Stimulated activated naive CD8-positive, alpha-beta T cell treated with anti-CD3 and anti-CD28 coated beads, Interleukin-15, Interleukin-2, amounts not matched to agents 100 U/mL and 50 U/mL, for 24 hours (primary cell): ENCODE measurements at places on chromosomes 2 and 18.

DNA sequence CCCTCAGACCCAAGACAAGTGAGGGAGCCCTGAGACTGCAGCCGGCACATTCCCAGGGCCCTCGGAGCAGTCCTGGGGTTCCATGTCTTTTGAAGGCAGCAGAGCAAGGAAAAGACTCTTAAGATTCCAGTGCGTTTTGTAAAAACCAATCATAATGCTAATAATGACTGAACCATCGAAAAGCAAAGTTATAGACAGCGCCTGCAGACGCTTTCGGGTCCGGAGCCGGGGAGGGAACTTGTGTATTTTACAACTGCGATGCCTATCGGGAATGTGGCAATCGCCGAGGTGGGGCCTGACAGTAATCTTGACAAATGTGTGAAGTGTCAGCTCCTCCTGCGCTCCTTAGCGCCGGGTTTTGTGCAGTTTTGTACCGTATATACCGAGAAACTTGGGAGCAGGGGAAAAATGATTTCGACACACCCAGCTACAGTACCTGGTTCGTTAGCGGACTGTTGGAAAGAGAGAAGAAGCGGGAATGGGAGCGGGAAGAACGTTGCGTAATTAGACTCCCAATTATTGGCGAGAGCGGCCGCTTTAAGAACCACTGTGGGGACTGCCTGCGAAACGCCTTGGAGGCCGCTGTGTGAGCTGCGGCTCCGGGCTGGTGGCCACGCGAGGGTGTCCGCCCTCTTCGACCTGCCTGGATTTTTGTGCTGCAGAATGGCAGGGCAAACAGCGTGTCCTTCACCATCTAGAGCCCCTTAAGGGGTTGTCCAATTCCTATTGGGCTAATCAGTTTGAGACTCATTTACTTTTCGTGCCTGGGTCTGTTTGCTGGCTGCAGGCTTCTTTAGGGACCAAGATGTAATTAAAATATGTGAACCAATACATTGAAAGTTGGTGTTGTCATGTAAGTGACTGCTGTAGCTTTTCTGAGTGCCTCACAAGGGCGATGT, 2.4 kb downstream of the EPAS1 start:
- DNase-seq: no peak

DNA sequence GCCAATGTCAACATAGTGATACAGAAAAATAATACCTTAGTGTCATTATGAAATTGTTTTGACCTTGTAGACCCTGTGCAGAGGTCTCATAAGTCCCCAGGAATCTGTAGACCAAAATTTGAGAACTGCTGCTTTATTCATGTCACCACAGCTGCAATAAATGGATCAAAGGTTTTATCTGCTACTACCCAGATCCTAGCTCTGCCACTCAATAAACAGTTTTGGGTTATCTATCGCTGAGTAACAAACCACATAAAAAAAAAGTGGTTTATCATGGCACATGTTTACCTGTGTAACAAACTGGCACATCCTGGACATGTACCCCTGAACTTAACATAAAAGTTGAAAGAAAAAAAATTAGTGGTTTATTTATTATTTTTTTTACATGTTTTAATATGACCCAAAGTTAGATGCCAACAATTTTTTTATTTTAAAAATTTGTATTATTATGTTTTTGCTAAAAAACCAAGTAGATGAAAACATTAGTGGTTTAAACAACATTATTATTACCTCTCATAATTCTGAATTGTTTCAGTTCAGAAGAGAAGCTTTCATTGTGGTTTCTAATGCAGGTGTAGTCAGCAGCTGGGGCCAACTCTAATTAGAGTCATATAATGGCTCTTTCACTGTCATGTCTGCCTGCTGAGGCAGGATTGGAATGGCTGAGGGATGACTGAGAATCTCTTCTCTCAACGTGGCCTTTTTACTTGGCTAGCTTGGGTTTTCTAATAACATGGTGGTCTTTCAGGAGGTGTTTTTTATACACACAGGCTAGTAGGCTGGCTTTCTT, 103.3 kb upstream of the SLC38A11 start:
- no peak for DNase-seq

DNA sequence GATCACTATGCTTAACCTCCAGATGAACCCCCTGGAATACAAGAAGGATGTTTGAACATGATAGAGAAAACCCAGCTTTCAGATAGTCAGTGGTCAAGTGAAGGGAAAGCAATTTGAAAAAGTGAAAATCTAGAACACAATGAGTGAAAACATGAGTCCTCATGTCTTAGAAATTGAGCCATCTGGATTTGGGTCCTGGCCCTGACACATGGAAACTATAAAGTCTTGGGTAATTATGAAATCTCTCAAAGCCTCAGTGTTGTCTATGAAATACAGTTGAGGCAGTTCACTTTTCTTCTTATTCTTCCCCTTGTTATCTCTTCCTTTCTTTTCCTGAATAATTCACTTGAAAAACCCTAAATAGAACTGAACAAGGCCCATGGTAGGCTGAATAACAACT, 120.6 kb downstream of the EN1 start:
- DNase-seq: no peak

- DNase-seq: no peak
Measured at GRCh38 chr2:236917164-236917563, 168.5 kb upstream of the COPS8 start.

DNA sequence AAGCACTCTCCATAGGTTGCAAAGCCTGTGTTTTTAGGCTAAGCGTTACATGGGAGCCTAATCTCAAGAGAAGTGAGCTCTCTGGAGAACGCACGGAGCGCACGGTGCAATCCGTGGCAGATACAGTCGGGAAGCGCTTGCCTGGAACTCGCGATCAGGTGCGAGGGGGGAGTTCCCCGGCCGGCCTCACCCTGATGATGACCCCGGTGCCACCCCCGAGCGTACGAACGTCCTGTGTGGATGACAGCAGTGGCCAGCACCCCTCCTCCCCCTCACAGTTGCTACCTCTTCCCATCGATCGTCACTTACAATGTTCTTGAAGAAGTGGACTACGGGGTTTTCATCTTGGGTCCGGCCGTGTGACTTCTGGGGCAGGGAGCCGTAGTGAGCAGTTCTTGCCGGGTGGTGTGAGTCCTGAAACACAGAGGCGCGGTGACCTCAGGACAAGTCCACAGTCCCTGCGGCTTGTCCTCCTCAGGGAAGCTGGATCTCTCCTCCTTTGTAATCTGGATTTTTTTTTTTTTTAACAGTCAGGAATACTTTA, 142.9 kb downstream of the MBP start:
- no peak for DNase-seq

GRCh38 chr18:50545936-50546335, 14.0 kb upstream of the MAPK4 start:
- DNase-seq: no peak

DNA sequence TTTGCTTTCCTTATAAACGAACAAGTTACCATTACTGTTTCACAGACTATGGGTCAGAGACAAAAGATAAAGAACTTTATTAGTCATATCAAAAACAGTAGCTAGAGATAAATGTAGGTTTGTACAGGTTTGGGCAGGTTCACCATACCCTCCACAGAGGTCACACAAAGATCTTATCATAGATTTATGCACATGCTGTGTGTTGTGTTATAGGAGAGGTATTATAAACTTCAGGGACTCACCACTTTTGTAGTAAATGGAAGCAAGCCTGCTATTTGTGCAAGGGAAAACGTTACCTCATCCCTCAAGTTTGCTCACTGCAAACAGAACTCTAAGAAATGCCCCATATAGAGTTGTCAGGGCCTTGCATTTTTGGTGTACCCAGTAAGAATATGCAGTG, 584.5 kb upstream of the LRRTM1 start:
- no peak for DNase-seq

- no peak for DNase-seq
Measured at GRCh38 chr2:233256048-233256447, 4.6 kb downstream of the ATG16L1 start.

- DNase-seq: no peak
Measured at GRCh38 chr2:148887350-148888002, 12.4 kb downstream of the KIF5C start.

- DNase-seq: no peak
Measured at GRCh38 chr2:70927641-70928040, 8.1 kb upstream of the ATP6V1B1 start.

GRCh38 chr2:68970566-68971265, 3.7 kb upstream of the GKN1 start:
- no peak for DNase-seq

GRCh38 chr2:121212661-121213325, 72.2 kb downstream of the TFCP2L1 start:
- no peak for DNase-seq

DNA sequence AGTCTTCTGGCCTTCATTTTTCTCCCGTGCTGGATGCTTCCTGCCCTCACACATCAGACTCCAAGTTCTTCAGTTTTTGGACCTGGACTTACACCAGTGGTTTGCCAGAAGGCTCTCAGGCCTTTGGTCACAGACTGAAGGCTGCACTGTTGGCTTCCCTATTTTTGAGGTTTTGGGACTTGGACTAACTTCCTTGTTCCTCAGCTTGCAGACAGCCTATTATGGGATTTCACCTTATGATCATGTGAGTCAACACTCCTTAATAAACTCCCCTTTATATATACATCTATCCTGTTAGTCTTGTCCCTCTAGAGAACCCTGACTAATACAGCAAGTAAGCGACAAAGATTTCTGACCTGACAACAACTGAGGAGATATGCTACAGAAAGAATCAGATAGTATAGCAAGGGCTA, 7.2 kb downstream of the CDC42EP3 start:
- no peak for DNase-seq

DNA sequence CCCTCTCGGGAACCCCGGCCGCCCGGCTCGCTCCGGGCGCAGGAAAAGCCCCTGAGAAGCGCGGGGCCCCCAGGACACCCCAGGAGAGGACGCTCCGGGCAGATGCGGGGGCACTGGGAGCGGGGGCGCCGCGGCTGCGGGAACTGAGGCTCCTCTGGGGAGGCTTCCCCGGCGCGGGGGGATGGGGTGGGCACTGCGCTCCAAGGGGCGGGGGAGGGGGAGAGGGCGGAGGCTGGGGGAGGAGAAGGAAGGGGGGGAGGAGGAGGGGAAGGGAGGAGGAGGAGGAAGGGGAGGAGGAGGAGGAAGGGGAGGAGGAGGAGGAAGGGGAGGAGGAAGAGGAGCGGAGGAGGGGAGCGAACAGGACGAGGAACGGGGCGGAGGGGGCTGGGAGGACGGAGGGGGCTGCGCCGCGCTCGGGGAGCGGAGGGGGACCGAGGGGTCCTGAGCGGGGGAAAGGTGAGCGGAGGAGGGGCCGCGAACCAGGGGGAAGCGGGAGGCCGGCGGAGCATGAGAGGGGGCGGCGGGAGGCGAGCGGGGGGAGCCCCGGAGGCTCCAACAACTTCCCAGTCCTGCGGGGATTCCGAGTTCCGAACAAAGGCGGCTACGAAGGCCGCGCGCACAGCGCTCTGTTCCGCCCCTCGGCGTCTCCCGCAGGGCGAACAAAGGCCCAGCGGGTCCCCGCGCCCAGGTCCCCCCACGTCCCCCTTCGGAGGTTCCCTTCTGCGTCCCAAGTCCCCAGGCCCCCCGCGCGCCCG, 742 bp downstream of the PXDN start:
- no peak for DNase-seq

DNA sequence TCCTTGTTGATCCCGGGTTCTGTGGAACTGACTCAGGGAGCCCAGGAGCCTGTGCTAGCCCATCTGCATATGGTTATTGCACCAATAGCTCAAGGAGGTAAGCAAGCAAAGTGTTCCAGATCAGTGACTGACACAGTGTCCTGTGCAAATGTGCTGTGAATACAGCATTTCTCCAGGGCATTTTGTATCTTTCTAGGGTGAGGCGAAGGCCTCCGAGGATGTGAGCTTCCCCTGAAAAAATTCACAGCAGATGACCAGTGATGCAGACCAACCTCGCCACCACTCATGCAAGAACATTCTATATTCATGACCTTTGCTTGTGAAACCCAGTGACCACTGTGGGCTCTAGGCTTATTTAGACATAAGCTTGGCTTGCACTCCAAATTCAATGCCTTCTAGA, 15.2 kb upstream of the NT5DC4 start:
- DNase-seq: no peak

DNA sequence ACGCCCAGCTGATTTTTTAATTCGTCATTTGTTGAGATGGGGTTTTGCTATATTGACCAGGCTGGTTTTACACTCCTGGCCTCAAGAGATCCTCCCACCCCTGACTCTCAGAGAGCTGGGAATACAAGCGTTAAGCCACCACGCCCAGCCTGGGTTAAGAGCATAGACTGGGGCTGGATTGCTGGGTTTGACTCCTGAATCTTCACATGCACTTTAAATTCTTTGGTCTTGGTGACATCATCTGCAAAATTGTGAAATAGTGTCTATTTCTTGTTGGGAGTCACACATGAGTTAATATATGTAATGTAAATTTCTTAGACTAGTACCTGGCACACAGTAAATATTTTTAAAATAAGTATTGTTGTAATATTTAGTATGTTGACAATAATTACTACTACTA, 257.4 kb downstream of the DOK6 start:
- DNase-seq: no peak

DNA sequence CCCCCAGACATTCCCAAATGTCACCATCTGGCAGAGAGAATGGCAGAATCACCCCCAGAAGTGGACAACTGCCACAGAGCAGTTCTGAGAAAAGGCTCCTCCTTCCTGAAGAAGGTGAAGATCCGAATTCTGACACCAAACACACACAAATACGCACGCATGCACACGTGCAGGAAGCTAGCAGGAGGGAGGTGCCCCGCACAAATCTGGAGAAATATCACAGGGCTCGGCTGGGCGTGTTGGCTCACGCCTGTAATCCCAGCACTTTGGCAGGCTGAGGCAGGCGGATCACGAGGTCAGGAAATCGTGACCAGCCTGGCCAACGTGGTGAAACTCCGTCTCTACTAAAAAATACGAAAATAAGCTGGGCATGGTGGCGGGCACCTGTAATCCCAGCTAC, 38.5 kb upstream of the ATG16L1 start:
- DNase-seq: no peak

DNA sequence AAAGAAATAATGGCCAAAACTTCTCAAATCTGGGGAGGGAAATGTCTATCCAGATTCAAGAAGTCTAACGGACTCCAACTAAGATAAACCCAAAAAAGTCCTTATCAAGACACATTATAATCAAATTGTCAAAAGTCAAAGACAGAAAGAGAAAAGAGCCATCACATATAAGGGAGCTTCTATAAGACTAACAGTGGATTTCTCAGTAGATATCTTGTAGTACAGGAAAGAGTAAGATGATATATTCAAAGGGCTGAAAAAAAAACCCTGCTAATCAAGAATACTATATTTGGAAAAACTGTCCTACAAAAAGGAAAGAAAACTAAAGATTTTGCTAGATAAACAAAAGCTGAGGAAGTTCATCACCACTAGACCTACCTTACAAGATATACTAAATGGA, 35.4 kb downstream of the TMEM247 start:
- DNase-seq: no peak

- no peak for DNase-seq
Measured at GRCh38 chr2:10495988-10496313, 47.8 kb upstream of the ODC1 start.

GRCh38 chr2:232315923-232316299, 62.6 kb upstream of the ALPP start:
- no peak for DNase-seq

- no peak for DNase-seq
Measured at GRCh38 chr18:79371561-79372121, 24.1 kb upstream of the NFATC1 start.
